Frontal cortex (tissue), 4 donors: ENCODE measurements at places on chromosomes 4 and X. TPM values are rescaled to one million over a fixed set of nuclear protein-coding genes. Genes with fewer than 3 reads are reported as not detected.

TSPAN5 gene
- total RNA-seq, result 67.3 TPM

MAGEA4 gene
- not detected for total RNA-seq

MTNR1A gene
- total RNA-seq, result not detected

HSFX3 gene
- not detected for total RNA-seq

GPR143 gene
- total RNA-seq, result 0.82 TPM

NEUROG2 gene
- total RNA-seq, result 36.7 TPM

CEP135 gene
- 20.0 TPM for total RNA-seq

EXOSC9 gene
- total RNA-seq, result 27.3 TPM

DUX4 gene
- not detected for total RNA-seq

TMEM156 gene
- total RNA-seq, result 0.41 TPM
